Activated T-cell treated with anti-CD3 and anti-CD28 coated beads, Interleukin-2, amount 50 U/mL, for 24 hours (primary cell): ENCODE measurements at places on chromosomes 6 and 20.

DNA sequence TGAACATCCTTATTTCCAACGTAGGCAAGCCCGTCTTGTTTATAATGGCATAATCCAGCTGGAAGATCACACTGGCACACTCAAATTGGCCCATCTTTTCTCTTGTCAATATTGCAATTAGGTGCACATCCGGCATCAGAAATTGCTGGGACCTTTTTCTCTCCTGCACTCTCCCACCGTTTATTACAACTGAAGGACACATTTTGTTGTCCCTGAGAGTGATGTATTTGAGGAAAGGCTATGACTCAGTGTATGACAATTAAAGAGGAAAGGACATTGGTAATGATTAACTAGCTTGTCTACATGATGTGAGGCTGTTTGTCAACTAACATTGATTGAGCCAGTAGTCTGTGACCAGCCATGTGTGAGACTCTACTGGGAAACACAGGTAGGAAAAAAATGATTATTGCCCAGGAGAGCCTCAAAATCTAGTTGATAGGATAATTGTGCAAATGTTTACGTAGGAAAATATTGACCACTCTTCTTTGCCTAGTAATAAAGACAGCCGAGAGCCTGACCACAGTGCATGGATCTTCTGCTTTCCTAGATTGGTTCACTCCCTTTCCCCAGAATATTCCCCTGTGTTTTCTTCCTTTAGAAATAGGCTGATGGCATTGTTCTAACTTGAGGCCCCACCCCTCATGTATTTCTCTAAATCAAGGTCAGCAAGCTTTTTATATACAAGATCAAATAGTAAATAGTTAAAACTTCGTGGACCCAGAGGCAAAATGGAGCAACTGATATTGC lies 230.0 kb upstream of the BTBD3 start:
- no peak for DNase-seq
- H3K27ac ChIP-seq: no peak overlapping the region
- no peaks in the 10 kb centered on the region for H3K4me1 ChIP-seq
- no peaks in the 10 kb centered on the region for H3K36me3 ChIP-seq
- peaks cover 16% of the 10 kb centered on the region for H3K27me3 ChIP-seq

GRCh38 chr6:35484921-35485392 lies 11.9 kb downstream of the TEAD3 start:
- H3K27ac ChIP-seq: no peak overlapping the region
- no peaks in the 10 kb centered on the region for H3K27me3 ChIP-seq
- no peaks in the 10 kb centered on the region for H3K36me3 ChIP-seq

GRCh38 chr6:35091346-35092083 lies 49.6 kb downstream of the TCP11 start:
- no peak overlapping the region for H3K4me3 ChIP-seq
- H3K4me1 ChIP-seq: no peaks in the 10 kb centered on the region
- no peak overlapping the region for H3K27ac ChIP-seq

- H3K27me3 ChIP-seq: no peaks in the 10 kb centered on the region
- no peak for DNase-seq
These were observed 166.3 kb downstream of the FARS2 start for GRCh38 chr6:5427586-5427985.

- DNase-seq: no peak
- peaks cover 77% of the 10 kb centered on the region for H3K36me3 ChIP-seq
- peaks cover 60% of the 10 kb centered on the region for H3K4me1 ChIP-seq
- H3K27me3 ChIP-seq: no peaks in the 10 kb centered on the region
- no peak overlapping the region for H3K4me3 ChIP-seq
- H3K27ac ChIP-seq: peak overlapping the region; percentile 69
These were observed 95.6 kb upstream of the SUPT3H start for GRCh38 chr6:45473121-45473993.

DNA sequence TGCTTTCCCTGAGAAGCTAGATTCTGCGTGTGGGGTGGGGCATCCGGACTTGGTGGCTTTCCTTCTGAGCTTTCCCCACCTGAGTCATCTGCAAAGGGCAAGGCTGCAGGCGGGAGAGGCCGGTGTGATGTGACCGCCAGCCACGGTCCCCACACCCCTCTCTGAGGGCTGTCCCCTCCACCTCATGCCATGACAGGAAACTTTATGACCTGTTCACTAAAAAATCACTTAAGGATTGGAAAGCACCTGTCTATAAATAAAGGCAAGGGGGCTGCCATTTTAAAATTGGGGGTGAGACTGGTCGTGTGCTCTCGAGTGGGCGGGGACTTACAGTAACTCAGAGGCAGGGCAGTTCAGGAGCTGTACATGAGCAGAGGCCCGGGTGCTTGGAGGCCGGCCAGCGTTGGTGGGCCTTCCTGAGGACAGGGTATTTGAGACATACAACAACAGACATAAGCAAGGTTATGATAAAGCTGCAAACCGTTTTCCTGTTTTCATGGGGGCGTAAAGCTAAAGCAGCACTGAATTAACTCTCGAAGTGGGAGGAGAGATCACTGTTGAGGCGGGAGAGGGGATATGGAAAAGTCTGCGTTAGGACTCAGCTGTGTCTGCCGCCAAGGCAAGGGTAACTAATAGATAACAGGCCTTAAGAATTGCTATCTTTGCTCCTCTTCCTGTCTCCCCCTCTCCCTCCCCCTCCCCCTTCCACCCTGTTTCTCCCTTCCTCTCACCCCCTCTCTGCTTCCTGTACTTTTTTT lies 16.1 kb upstream of the SERPINB1 start:
- peak overlapping the region; percentile 88 for H3K4me3 ChIP-seq
- peaks cover 8% of the 10 kb centered on the region for H3K36me3 ChIP-seq
- H3K27ac ChIP-seq: peak overlapping the region; percentile 100
- H3K4me1 ChIP-seq: peaks cover 93% of the 10 kb centered on the region
